ENCODE measurements at places on chromosomes 3 and 15.
A peak's percentile ranks its signal among the peaks of the same experiment; 100 is the strongest.

DNA sequence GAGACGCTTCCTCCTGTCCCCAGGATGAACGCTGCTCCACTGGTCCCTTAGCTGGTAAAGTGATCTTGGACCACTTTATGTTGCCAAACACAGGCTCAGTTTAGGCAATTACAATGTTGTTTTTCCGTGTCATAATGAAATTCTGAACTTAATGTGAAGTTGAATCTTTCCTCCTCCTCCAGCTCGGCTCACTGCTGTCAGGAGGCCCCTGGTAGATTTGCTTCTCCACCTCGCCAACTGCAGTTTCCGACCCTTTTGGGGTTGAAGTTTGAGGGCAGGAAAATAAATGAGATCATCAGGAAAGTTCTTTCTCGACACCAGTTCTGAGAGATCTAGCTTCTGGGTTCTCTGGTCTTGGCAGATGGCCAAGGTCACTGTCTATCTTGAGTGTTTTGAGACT, 27.8 kb downstream of the CFAP161 start:
- DNase-seq: no peak

DNA sequence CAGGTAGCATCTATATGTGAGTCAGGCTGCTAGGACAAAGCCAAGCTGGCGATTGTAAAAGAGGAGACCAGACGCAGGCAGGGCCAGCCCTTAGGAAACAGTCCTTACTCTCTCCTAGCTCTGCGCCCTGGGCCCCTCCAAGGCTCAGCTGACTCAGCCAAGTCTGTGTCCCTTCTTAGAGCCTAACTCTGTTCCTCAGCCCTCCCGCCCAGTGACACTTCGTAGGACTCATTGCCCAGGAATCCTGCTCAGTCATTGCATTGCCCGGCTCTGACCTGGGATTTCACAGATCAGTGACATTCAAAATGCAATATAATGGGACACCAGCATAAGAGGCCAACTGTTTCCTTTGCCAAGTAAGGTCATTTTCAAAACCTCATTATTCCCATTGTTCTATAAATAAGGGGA, 244.2 kb downstream of the TLE3 start:
- DNase-seq: peak; percentile 78

DNA sequence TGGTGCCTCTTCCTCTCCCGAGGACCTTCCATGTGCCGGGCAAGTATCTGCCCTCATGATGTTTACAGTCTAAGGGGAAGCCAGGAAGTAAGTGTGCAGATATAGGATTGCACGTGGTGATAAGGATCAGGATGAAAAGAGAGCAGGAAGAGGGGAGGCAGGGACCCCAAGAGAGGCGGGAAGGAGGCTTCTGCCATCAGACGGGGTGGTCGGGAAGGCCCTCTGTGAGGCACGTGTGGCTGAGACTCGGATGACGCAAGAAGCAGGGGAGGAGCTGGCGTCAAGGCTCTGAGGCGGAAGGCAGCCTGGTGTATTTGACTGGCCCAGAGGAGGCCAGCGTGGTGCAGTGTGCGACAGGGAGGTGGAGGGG, 762 bp upstream of the IQSEC1 start:
- DNase-seq: no peak

DNA sequence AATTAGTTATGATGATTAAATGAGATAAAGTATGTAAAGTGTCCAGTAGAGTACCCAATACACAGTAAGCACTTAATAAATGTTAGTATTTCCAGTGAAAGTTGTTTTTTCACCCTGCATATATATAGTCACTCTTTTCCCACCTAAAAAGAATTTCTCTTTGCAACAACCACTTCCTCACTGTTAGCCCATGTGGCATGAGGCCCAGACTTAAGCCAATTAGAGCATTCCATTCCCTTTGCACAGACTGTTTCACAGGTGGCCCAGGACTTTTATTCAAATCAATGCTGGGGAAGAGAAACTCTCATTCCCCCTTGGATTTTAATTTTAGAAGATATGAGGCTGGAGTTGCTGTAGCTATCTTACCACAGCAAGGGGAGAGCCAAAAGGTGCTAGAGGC, 3.7 kb downstream of the IFT80 start:
- peak; percentile 69 for DNase-seq

GRCh38 chr3:39254806-39255449, 24.9 kb downstream of the CX3CR1 start:
- peak; percentile 76 for DNase-seq

DNA sequence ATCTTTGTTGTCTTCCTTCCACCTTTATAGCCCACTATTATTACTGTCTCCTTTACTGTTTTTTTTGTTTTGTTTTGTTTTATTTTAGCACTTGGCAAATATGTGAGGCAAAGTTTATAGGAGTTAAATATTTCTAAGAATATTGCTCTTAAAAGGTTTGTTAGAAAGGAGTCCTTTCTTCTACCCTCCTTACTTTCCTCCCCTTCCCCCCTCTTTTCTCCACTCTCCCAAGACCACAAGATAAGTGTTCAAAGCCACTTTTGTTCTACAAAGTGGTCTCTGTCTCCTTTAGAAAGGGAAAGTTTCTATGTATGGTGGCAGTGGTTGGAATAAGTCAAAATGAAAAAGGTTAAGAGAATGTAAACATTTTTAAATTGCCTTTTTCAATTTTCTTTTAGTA, 130.7 kb upstream of the TSC22D2 start:
- no peak for DNase-seq

DNA sequence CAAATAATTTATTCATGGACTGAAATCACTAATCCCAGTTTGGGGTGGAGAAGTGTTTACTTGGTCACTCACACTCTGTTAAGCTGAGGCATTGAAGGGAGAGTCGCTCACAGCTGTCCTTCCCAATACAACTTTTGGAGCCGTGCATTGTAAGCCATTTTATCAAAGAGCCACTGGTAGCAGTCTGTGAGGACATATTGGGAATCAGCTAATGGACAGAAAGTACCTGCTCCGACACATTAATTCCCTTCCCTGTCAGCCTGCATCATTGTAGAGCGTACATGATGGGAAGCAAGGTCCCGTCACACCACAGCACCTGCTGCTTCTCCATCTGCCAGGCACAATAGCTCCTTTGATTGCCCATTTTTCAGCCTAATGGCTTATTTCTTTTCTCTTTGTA, 643.2 kb downstream of the SQOR start:
- no peak for DNase-seq

DNA sequence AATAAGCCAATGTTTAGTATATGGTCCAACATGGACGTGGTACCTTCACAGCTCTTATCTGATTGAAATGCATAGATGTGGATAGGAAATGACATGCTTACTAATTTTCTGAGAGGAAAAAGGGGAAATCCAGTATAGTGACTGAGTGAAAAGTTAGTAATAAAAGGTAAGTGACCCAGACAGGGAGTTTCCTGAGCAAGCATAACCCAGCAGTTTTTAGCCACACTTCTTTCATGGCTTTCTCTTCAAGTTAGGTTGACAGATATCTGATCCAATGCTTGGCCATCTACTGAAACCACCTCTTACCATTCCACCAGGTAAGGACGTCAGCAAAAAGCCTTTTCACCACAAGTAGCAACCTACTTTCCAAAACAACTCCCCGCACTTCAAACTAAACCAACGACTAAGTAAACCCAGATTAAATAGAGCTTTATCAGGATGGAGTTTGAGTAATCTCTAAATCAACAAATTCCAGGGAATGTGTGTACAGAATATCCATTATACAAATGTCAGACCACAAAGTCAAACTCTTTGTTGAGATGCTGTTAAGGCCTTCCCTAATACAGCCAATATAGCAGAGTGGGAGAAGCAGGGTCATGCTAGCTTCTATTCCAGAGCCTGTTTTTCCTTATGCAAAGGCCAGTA, 329.7 kb downstream of the RORA start:
- no peak for DNase-seq

GRCh38 chr3:42191443-42191747, 74.6 kb downstream of the CCK start:
- no peak for DNase-seq

- no peak for DNase-seq
Measured at GRCh38 chr3:51559961-51560360, 21.4 kb downstream of the RAD54L2 start.

DNA sequence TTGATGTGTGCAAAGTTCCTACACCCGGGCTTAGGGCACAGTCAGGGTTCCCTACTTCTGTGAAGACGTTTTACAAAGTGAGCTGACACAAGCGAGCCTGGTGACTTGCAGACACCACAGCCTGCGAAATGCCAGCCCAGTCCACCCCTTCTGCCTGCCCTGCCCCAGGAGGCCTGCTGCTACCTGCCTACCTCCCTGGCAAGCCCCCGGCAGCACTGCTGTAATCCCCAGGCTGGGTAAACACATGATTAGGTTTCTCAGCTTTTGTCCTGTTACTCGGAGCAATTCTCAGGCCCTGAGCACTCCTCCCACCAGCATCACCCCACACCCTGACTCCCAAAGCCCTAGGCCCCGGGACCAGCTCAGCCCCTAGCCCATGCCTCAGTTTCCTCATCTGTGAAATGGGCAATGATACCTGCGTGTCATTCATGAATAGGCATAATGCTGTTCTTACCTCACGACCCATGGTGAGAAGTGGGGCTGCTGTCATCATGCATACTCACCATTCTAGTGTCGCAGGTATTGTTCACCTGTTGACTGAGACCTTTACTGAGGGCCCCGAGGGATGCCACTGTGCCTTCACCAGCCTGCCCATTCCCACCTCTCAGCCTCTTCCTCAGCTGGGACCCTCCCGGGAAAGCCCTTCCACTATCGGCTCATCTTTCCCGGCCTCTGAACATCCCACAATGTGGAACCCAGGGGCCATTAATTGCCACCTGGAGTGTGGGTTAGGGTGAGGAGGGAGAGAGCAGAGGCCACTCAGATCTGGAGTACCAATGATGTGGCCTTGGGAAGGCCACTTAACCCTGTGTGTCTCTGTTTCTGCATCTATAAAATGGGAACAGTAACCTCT, 31.5 kb upstream of the SLC6A6 start:
- no peak for DNase-seq

DNA sequence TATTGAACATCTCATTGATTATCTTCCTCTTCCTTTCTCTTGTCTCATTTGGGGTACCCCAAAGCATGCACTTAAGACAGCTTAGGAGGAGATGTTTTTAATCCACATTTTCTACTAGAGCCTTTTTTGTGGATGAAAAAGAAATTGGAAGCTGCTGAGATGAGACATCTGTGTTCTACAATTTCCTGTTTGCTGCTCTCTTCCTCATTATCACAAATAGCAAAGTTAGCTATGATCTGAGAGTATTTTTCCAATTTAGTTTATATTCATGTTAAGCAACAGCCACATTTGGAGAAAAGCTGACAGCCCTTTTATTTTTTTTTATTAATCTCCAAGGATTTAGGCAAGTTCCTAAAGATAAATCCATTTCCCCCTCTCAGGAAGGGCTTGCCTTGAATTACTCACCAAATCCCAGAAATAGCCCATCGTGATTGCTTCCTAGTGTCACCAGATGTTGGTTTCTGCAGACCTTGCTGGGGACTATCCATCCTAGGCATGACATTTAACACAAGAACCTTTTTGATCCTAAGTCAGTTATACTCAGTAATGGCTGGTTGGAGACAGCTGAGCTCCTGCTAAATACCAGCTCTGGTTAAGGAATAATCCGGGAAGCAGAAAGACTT, 70.8 kb upstream of the FILIP1L start:
- peak; percentile 53 for DNase-seq

- peak; percentile 52 for DNase-seq
Measured at GRCh38 chr3:25021816-25022215, 406.2 kb upstream of the RARB start.

DNA sequence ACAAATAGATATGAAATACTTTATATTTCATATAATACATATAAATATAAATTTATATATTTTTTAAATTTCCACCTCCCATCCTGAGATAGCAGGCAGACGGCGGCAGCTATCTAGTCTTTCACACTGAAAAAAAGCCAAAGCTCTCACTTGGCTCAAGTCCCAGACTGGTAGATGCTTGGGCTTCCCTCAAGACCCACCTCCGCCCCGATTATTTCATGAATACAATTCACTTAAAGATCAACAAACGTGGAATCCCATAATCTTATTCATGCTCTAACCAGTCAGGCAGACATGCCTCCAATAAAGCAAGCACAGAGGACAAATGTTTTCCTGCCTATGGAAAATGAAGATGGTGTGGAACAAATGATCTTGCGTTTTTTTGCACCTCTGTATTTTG, 275.9 kb upstream of the NR2F2 start:
- no peak for DNase-seq

DNA sequence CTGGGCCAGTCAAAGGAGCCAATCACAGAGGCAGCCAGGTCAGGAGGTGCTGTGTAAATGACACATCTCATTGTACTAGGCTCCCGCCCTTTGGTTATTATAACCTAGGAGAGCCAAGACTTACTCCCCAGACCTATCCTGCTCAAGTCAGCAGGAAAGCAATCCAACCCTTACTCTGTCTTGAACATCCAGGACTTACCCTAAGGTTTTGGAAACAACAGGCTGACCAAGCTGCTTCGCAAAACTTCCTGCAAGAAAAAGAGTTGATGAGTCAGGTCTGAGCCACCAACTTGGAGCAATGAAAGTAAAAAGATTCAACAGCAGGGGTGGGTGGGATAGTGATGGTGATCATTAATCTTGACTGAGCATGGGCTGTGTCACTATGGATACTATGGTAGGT, 144.4 kb downstream of the MYLK start:
- DNase-seq: no peak

DNA sequence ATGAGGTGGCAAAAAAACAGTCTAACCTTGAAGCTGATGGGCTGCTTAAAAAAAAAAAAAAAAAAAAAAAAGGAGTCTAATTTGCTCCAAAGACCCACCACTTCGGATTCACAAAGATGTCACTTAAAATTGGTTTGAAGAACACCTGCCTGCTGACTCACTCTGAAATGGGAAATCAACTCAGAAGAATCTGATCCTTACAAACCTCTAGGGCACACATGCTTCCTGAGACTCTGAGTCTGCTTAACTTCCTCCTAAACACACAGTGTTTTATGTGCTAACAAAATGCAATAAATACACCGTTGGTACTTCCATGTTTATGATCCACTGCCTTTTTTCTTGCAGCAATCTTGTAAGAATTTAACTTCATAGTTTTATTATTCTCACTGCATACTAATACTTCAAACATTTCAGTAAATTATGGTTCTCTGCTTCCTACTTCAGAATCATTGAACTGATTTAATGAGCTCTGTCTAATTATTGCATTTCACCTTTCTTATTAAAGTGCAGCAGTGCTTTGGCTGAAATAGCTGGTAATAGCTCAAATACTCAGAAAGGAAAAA, 73.0 kb upstream of the FRMD4B start:
- DNase-seq: no peak

GRCh38 chr3:183884427-183885296, at the start of gene PARL:
TSS of gene PARL (minus strand) at chr3:183884880. CDS start at chr3:183884846, 34 bp downstream.
- peak; percentile 97 for DNase-seq

GRCh38 chr3:25507811-25508210, 79.7 kb downstream of the RARB start:
- no peak for DNase-seq

GRCh38 chr3:43522727-43523362, 99.0 kb downstream of the ANO10 start:
- no peak for DNase-seq

GRCh38 chr3:115052906-115053305, 94.2 kb downstream of the ZBTB20 start:
- no peak for DNase-seq

GRCh38 chr3:4447295-4447999, 19.6 kb downstream of the SUMF1 start:
- DNase-seq: no peak

GRCh38 chr3:41746215-41746614, 215.7 kb downstream of the ULK4 start:
- no peak for DNase-seq

GRCh38 chr15:29040370-29040751, 154.6 kb downstream of the APBA2 start:
- no peak for DNase-seq

All from GM03348 (cell line).